HFFc6 (cell line): ENCODE measurements at places on chromosomes 12 and 14. TPM values are rescaled to one million over a fixed set of nuclear protein-coding genes. Genes with fewer than 3 reads are reported as not detected.

Gene CRIP2
- total RNA-seq, result 6.8 and 20.0 TPM in 2 replicates

Gene STAT2
- 80.2 to 94.5 TPM (median 90.7 TPM) in 3 replicates for total RNA-seq

Gene SIX4
- total RNA-seq, result 14.8 to 18.1 TPM (median 16.8 TPM) in 3 replicates

Gene TMEM132D
- total RNA-seq, result not detected in 3 replicates

- no peak for DNase-seq
These were observed 137.6 kb downstream of the TSPAN9 start for GRCh38 chr12:3214526-3215365.

GRCh38 chr12:95788637-95789036, 1.9 kb downstream of the NTN4 start:
- DNase-seq, result peak; percentile 64

DNA sequence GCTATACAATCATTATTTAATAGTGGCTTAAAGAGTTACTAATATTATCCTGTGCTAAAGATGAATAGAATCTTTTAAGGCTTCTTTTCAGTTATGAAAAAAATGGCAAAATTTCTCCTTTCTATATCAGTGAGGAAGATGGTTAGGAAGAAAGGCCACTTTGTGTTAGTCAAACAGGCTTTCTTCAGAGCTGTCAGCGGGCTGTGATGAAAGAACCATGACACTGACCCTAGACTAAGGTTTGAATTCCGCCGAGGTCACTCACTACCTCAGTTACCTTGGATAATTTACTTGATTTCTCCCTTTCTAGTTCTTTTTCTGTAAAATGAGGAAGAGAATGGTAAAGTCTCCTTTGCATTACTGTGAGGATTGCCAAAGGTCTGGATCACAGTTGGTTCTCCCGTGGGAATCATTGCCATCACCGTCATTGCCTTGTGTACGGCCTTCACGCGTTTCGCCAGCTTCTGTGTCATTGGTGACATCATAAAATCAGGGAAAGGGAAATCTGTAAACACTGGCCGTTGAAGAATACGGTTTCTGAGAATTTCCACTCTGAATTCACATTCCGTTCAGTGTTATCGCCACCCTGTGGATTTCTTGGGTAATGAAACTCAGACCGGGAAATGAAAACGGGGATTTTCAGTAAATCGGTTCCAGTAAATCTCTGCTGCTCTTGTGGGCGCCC, 26.7 kb upstream of the YBX3 start:
- DNase-seq, result peak; percentile 94

DNA sequence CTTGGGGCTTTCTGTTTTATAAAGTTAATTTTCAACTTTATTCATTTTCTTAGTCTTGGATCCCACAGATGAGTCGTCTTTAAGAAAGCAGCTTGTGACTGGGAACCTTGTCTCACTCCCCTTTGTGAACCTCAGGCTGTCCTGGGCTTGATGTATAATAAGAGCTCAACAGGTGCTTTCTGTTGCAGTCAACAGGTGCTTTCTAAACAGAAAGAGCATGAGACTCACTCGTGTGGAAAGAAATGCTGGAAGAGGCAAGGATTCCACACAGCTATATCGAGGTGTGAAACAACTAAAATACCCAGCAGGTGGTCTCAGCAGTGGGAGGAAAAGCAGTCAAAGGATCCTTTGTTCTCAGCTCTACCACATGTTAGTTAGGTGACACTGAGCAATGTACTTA, 398.9 kb downstream of the EGLN3 start:
- no peak for DNase-seq
